ENCODE measurements at places on chromosomes 3 and 15.

DNA sequence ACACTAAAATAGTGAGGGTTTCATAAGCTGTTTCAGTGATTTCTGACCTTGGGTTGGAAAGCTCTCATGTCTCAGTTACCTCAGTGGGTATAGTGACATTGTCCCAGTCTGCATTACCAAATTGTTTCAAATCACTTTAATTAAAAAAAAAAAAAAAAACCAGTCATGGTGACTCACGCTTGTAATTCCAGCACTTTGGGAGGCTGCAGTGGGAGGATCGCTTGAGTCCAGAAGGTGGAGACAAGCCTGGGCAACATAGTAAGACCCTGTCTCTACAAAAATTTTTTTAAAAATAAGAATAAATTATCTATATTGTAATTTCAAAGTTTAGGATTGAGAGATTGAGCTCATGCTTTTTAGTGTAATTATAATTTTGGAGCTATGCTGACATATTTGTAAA lies 78.0 kb downstream of the MBNL1 start:
- peak; percentile 44 for DNase-seq

- no peak for DNase-seq
These were observed 42.8 kb downstream of the MYO5C start for GRCh38 chr15:52252781-52253180.

DNA sequence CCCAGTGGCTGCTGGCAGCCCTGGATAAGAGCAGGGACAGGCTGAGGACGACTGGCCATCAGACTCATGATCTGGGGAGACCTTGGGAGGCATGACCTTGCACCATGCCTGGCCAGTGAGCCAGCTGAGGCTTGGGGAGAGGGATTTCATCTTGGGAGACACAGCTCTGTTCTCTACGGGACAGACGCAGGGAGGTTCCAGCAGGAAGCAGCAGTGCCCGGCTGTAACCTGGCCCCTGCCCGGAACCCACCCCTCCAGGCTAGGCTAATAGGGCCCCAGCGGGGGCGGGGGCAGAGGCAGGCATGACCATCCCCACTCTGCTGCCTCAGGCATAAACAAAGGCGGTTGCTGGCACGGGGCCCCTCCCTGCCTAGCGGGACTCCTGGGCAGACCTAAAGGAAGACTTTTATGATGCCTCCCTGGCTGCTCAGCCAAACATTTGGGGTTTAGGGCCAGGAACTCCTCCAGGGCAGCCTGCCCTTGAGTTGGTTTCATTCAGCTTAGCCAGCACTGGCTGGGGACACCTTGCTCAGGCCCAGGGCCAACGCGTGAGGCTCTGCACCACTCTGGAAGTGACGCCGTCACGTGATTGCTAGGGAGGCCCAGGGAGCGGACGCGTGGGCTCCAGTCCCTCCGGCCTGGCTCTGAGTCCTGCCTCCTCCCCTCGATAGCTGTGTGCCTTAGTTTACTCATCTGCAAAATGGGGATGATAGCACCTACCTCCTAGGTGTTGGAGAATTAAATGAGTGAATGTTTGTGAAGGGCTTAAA lies 27.6 kb downstream of the HDAC11 start:
- peak; percentile 23 for DNase-seq

DNA sequence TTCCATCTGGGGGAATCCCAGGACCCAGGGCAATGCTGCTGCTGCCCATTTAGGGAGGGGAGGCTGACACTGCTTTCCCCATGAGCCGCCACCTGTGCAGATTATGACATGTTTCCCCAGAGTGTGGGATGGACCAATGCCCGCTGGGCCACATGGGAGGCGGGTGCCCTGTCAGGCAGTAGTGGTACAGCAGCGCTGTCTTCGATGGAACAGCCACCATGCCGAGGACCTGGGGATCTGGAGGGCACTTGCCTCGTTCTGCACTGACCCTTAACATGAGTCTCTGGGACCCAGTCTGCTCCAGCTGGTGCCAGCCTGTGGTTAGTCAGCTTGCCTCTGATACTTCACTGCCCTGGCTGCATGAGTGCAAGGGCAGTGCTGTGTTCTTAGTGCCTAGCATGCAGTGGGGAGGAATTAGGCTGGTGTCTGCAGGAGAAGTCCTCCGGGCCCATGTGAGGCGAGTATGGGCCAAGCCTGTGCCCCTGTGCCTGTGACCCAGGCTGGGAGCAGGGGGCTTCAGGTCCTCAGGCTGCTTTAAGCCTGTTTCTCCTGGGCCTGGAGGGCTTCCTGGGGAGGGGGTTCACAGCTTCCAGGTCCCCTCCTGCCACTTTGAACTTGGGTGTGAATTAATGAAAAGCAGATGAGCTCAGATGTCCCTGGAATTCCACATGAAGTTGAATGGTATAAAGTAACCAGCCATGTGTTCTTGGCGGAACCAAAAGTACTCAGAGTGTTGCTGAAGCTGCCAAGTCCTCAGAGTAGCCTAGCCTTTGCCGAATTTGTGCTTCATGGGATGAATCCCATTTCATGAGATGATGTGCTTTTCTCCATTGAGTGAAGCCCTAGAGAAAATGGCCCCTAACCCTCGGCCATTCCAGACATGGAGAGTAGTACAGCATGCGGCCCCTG lies 22.9 kb downstream of the KLF13 start:
- no peak for DNase-seq

DNA sequence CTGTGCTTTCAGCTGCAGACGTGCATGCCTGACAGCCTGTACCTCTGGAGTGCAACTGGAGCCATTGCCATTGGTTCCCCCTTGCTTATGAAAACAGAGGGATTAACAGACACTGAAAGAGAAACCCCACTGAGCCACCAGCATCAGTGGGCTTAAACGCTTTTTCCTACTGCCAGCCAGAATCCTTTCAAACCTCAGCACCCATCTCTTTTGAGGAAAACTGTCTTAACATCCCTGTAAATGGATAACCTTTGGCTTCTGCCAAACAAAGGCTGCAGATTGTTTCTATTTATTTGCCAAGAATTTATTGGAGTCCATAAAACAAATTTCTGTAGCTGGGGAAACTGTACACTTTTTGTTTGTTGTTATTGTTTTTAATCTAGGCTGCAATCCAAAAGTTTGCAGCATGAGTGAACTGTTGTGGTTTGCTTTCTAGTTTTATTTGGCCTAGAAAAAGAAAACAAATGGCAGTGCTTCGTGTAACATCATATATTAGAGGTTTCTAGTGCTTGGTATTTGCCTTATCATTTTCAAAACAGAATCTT lies 369.2 kb upstream of the IL12A start:
- DNase-seq = no peak

GRCh38 chr15:25684521-25685431 lies 178.4 kb downstream of the ATP10A start:
- no peak for DNase-seq

DNA sequence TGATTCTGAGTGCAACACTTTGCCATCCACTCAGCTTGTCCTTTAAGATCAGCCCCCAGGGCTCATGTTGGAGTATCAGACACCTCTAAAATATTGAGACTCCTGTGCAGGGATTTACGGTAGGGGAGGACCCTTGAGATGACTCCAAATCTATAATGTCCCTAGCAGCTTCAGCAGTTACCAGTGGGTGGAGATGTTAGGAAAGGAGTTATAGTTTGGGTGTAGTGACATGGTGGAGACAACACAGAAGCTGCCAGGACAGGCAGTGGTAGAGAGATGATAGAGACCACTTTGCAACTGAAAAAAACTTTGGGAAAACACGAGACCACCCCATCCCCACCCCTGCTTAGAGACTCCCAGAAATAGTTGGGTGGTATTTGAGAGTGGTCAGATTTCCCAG lies 43.3 kb upstream of the GSK3B start:
- no peak for DNase-seq

Measured in erythroblast (primary cell).